ENCODE measurements at places on chromosomes 7 and 10.
A peak's percentile ranks its signal among the peaks of the same experiment; 100 is the strongest.

- DNase-seq = no peak
Measured at GRCh38 chr10:70296406-70296899, 12.6 kb upstream of the NPFFR1 start.

- no peak for DNase-seq
Measured at GRCh38 chr7:6563936-6564770, 12.9 kb upstream of the GRID2IP start.

- DNase-seq = no peak
Measured at GRCh38 chr10:79308969-79309665, 38.2 kb upstream of the PPIF start.

DNA sequence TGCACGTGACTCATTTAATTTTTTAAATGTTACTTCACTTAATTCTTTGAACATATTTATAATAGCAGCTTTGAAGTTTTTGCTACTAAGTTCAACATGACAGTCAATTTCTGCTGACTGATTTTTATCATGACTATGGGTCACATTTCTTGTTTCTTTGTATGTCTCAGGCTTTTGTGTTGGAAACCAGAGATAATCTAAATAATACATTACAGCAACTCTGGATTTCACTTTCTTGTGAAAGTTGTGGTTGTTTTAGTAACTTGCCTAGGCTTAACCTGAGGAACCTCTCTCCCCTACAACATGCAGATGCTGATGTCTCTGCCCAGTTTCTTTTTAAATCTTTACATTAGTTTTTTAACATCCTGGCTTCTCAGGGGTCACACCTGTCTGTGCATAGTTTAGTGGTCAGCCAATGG is 180.8 kb downstream of the CCDC71L start:
- no peak for DNase-seq

DNA sequence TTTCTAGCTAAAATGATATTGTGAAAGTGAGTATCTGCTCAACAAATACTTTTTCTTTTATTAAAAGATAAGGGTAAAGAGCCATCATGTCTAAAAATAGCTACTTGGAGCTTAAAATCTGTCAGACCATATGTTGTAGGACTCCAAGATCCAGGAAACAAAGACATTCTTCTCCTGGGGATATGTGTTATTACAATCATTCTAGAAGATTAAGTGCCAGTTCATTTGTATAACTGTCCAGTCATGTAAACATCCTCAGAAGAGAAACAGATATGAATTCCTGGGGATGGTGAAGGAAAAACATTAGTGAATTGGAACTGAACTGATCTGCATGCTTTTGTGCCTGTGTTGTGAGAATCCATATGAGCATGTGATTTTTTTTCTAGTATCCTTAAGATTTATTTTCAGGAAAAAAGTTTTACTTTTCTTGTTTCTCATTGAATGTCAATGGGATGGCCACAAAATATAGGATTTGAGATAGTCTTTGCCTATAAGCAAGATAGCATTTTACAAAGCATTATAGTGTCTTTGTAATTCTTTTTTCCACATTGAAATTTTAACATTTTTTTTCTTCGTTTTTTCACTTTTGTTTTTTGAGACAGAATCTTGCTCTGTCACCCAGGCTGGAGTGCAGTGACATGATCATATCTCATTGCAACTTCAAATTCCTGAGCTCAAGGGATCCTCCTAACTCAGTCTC is 14.4 kb upstream of the MTERF1 start:
- no peak for DNase-seq

DNA sequence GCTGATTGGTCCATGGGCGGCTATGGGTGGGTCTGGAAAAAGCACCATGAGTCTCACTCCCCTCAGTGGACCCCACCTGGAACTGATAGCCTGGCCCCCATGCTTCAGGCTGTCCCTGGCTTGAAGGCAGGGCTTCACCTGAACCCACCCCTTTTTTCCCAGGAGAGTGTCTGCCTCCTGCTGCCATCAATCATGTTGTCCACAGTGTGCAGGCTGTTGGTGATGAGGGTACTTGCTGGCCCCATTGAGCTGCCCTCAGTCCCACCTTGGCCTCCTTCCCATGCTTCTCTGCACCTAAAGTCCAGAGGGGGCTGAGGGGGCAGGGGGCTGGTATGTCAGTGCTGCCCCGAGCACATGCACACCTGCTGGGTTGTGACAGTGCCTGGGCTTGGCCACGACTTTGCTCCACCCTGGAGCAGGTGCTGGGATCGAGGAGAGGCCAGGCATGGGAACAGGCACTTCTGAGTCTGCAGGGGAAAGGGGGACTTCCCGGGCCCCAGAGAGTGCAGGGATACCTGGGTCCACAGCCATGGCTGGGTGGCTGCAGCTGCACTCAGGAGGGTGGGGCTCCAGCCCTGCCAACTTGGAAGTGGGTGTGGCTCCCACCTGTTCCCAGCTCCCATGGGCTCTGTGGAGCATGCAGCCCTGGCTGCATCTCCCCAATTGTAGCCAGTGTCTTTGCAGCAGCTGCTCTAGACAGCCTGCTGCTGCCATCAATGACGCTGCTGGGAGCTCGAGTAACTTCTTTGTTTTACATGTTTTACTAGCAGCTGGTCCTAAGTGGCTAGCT is 56.9 kb downstream of the ADK start:
- no peak for DNase-seq

DNA sequence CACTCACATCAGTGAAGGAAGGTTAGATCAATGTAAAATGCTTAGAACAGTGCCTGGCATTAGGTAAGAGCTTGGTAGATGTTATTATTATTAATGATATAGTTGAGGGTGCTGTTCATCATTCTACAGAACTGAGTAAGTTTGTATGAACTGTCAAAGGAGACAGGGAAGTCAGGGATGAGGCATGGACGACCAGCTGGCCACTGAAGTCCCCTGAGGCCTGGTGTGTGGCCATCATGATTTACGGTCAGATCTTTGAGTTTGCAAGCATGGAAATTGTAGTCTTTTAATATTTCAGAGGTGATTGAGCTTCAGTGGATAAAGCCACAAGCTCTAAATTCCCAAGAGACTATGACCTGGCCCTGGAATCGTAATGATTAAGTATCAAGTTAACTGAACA is 6.9 kb downstream of the ARMC3 start:
- DNase-seq = no peak

GRCh38 chr10:123270221-123270620 is 116.0 kb downstream of the BUB3 start:
- no peak for DNase-seq

DNA sequence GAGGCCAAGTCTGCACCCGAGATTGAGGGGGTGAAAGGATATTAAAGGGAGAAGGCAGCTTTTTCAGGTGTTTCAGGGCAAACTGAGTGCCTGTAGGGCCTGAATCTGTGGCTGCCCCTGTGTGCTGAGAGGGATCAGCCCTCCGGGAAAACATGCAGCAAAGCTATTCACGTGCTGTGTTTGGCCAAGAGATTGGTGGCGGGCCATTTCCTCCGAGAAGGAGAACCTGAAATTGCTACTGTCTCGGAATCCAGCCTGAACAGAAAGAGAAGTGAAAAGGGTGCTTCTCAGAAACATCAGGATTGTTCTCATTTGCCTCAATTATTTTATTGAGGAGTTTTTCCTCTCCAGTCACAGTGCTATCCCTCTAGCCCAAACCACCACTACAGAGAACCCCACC is 16.0 kb downstream of the GIMAP5 start:
- no peak for DNase-seq

GRCh38 chr7:138023618-138024342 is 21.9 kb upstream of the CREB3L2 start:
- no peak for DNase-seq

GRCh38 chr7:18289788-18290187 is 205.8 kb upstream of the HDAC9 start:
- DNase-seq = no peak

DNA sequence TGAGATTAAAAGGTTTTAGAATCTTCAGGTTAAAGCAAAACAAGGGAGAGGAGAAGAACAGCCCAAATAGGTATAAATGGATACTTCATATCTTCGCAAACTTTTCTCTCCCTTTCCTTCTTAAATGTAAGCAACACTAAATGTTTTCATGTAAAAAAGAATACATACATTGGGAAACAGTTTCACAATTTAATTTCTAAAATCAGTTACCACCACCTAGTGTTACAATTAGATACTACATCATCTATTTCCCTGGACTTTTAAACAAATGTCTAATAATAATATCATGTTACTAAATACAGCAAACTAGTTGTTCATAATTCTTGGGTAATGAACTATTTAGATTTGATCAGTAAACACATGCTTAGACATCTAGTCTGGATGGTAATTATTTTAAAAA is 35.8 kb downstream of the MINDY3 start:
- no peak for DNase-seq

DNA sequence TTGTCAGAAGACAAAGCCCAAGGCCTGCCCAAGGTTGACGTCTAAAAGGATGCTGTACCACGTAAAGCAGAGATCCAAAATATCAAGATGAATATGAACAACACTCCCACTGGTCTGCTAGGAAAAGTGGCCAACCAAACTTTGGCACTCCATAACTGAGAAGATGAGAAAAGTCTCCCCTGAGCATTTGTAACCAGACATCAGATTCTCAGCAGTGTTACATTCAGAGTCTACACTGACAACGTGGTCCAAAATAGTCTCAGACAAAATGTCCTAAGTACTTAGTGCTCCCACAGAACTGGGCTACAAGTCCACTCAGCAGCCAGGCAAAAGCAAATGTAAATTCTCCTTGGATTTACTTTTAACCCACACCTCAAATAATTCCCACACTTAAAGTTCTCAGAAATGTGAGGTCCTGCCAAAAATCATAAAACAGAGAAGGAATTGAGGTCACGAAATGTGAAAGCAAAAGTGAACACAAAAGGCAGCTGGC is 185.1 kb upstream of the NOBOX start:
- no peak for DNase-seq

- DNase-seq = peak; percentile 15
Measured at GRCh38 chr7:35035511-35035961, 1.7 kb downstream of the DPY19L1 start.

GRCh38 chr7:107744345-107744750 is 406 bp downstream of the CBLL1 start:
- DNase-seq = no peak

GRCh38 chr7:91165006-91165845 is 99.0 kb upstream of the FZD1 start:
- no peak for DNase-seq

- peak; percentile 73 for DNase-seq
Measured at GRCh38 chr10:102117391-102118159, 2.6 kb downstream of the LDB1 start.

DNA sequence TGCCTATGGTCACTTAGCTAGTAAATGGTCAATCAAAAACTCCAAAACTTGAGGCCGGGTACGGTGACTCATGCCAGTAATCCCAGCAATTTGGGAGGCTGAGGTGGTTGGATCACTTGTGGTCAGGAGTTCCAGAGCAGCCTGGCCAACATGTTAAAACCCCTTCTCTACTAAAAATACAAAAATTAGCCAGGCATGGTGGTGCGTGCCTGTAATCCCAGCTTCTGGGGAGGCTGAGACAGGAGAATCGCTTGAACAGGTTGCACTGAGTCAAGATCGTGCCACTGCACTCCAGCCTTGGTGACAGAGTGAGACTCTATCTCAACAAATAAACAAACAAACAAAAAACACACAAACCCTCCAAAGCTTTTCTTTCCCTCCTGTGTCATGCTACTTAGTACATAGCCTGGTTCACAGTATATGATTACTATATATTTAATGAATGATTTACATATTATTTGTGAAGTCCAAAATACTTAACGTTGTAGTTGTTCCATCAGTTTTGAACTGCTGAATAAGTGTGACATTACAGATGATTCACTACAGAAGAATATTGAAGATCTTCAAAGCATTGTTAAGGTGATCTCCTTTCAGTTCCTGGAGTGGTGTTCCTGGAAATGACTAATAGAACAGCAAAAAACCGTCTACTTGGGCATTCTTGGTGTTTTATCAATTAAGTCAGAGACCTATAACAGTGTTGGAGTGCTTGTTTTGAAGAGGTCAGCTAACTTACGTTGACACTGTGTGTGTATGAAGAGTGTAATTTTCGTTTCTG is 72.9 kb downstream of the ADK start:
- DNase-seq = no peak

- no peak for DNase-seq
Measured at GRCh38 chr7:74479066-74479781, 25.5 kb downstream of the GTF2IRD1 start.

DNA sequence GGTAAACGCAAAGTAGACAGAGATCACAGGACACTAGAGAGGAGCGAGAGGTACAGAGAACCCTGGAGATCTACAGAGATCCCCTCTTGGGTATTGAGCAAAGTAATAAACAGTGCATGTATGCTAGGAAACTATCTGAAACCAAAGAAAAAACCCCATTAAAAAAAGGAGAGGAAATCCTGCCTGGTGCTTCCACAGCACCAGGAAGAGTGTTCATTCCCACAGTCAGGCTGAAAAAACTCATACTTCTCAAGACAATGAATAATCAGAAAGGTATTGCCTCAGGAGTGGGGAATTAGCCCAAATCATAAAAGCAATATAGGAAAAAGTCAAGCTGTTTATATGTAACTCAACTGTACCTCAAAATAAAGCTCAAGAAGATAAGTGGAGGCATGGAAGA is 59.1 kb downstream of the ANKRD26 start:
- DNase-seq = no peak

DNA sequence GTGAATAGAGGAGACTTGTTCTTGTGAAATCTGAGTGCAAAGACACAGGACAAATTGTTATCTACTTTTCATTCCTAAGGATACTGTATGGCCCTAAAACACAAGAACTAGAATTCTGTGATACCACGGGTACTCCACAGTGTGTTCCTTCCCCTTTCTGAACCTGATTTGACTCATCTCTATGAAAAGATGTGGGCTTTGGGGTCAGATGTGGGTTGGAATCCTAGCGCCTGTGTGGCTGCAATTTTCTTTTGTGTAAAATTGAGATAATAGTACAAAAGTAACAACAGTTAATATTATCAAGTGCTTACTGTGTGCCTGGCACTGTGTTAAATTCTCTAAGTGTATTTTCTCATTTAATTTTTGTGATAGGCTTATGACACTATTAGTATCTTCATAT is 8.1 kb downstream of the SRGN start:
- DNase-seq = no peak

DNA sequence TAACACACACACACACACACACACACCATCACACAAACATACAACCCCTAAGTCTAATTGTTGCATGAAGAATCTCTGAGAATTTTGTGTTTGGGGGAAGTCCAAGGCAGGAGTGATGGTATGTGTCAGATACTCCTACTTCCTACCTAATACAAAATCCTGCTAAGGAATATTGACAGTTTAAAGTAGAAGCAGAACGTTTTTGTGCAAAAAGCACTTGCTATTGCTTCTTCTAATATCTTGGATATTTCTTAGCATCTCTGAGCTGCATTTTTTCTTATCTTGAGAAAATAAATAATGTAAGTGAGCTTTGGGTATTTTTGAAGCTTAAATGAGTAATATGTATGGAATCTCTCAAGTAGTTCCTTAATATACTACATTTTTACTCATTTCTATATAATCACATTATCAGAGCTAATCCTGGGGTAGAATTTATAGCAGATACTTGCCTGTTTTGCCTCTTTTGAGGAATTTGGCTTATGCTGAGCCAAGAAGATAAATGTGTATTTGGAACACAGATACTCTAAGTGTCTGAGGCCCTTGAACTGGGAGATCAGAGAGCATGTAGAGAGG is 212.3 kb downstream of the DKK1 start:
- no peak for DNase-seq

GRCh38 chr7:105838627-105839231 is 37.7 kb downstream of the ATXN7L1 start:
- no peak for DNase-seq
